Right renal pelvis (tissue), 4 donors: ENCODE measurements at places on chromosomes 11 and 22.

DNA sequence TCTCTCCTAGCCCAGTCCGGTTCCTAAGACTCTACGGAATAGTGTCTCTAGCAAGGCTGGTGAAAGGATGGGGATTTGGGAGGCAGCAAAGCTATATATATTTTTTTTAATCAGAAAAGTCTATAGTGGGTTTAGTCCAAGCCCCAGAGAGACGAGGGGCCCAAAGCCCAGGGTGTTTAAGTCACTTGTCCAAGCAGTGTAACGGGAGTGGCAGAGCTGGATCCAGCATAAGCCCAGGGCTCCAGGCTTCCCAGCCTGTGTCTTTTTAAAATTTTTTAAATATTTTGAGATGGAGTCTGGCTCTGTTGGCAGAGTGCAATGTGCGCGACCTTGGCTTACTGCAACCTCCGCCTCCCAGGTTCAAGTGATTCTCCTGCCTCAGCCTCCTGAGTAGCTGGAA is 6.8 kb downstream of the GRIK4 start:
- no peak for DNase-seq

GRCh38 chr11:61787928-61788491 is 4.4 kb downstream of the TMEM258 start:
- DNase-seq, result no peak

DNA sequence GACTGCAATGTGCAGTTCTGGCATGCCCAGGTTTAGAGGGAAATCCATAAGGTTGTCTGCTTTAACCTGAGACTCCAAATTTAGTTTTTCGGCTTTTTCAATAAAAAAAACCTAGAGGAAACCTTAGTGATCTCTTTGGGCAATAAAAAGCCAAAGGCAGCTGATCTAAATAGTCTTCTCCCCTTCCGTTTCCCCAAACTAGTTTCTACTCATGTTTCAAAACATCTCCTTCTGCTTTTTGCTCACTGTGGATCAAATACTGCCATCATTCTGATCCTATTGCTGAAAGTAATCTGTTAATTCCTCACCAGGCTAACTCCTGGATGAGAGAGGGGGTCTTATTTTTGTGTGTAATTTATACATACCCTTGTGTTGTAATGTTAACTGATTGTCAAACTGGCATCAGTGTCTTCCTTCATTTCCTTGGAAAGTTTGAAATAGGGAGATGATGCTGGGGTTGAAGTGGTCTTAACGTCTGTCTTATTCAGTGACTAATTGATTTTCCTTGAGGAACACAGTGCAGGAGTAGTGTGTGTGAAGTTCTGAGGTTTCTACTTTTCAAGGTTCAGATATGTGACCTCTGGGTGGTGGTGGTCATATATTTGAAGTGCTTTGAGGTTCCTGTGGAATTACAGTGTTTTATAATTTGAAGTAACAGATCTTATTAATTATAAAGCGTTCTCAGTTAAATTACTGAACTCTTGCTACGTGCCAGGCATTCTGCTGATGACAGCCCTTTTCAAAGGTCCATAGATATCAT is 55.0 kb downstream of the ARHGAP42 start:
- no peak for DNase-seq

- DNase-seq, result no peak
Measured at GRCh38 chr11:128155590-128155989, 431.8 kb downstream of the ETS1 start.
